Glomerular endothelial cell (primary cell): ENCODE measurements at places on chromosomes 1 and 21.

- no peak for DNase-seq
These were observed 13.9 kb downstream of the ADAM30 start for GRCh38 chr1:119882132-119883049.

- no peak for DNase-seq
These were observed 4.6 kb downstream of the LPGAT1 start for GRCh38 chr1:211825980-211826379.

DNA sequence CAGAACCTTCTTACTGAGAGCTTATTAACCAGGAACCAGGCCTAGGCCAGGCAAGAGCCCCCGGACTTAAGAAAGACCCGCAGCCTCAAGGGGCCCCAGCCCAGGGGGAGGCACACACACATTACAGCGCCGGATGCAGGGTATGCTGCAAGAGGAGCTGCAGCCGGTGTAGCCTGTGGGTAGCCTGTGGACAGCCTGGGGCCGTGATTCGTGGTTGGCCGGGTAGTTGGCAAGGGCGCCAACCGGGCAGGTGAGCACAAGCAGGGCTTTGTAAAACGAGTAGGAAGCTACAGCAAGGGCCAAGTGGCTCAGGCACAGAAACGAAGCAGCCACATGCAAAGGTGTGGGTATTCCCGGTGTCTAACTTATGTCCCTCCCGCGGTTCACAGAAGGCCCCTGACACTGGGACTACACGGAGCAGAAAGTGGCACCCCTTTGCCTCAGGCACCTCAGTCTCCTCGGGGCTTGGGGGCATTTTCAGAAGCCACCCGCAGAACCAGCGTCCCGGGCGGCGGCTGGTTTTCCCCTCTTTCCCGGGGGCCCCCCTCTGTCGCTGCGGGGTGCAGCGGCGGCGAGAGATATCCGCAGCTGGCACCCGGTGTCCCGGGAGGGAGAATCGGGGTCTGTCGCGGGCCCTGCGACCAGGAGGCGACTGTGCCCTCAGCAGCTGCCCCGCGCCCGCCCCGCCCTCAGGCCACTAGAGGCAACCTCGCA, 40.8 kb downstream of the KIAA1614 start:
- DNase-seq, result no peak

DNA sequence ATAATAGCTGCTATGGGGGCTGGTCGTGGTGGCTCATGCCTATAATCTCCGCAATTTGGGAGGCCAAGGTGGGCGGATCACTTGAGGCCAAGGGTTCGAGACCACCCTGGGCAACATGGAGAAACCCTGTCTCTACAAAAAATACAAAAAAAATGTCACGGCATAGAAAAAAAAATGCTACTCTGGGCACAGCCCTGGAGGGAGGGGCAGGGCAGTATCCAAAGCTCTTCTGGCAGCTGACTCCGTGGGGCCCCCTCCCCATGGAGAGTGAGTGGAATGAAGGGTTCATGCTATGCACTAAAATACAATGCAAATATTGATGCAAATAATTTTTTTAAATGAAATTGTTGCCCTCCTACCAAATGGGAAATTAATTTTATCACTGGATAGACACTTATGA, 78.7 kb downstream of the DESI2 start:
- no peak for DNase-seq

DNA sequence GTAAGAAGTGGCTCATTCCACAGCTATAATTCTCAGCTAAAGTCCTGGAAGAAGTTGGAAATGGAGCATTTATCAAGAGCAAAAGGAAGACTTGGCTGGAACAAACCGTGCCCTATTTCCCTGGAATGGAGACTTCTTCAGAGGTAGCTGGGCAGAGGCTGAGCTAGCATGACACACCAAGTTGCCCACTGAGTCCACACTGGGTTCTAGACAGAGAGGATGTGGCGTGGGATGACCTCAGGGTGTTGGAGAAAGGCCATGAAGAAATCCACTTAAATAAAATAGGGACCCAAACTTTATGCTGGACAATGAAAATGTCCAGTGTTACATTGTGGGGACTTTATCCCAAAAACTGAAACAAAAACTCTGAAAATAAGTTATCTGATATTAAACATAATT, 116.2 kb downstream of the KCNJ6 start:
- no peak for DNase-seq

DNA sequence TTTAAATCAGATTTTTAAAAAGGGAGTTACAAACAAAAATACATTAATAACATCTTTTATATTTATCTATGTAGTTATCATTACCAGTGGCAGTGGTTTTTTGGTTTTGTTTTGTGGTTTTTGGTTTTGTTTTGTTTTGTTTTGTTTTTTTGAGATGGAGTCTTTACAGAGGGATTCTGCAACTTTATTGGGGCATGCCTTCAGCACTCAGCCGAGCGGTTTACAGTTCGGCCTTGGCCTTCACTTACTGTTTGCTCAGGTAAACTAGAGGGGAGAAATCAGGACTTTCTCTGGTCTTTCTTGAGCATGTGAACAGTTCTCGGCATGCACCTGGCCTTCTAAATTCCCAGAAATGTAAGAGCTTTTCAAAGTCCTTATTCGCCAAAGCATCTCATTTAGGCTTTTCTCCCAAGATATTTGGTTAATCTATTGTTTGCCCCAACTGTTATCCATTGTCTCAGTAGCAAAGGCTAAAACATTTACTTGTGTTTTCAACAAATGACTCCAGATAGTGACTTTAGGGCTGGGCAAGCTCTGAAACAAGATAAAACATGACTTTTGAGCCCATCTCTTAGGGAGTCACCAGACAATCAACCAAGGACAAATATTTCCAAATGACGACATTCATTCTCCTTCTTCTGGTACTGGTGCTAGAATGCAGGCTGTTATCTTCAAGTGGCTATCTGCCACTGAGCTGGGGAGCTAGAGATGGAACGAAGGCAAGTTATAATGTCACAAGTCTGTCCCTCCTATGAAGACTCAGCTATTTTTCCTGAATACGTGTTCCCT, 48.4 kb upstream of the ADORA3 start:
- DNase-seq, result no peak

DNA sequence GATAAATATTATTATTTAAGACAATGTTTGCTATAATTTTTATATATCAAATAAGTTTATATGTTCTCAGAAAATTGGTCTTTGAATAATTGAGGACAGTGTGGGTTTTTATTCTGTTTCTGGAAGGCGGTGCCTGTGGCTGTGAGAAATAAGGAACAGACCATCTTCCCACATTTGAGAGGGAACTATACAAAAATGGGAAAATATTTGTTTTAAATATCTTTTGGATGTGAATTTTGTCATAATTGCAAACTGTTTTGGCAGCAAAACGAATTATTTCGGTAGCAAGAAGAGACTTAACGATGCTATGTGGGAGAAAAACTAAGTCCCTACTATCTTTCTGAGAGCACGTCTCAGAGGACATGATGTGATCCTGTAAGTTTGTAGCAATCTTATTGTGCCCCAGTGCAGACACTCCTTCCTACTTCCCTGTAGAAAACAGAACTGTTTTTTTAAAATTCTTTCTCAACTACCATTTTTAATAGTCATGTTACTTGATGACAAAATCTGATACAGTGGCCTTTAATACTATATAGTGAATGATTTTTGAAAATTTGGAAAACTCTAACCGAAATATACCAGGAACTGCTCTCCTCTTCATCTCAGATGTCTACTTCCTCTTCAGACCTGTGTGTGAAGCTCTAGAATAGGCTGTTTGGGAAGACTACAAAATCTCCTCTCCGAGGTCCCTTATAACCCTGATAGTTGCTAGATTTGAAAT, 25.4 kb downstream of the PTPRC start:
- no peak for DNase-seq

- no peak for DNase-seq
These were observed 27.1 kb upstream of the DISP1 start for GRCh38 chr1:222787729-222788128.
